ENCODE measurements at places on chromosomes 7 and 10.

DNA sequence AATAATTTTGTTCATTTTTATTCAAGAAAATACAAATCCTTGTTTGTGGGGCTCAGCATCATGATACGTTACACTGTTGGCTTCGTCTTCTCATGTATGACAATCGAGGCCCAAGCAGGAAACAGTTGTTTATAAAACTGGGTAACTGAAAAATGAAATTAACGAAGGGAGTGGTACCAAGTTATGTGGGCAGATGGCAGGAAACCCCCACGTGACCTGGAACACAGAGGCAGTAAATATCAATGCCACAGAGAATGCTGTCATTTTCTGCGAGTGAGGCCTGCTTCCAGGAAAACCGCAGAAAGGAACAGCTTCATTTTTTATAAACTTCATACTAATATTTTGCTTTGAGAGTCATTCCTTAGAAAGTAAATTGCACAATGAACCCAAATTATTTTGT is 201.0 kb upstream of the ADARB2 start:
- DNase-seq = no peak

GRCh38 chr10:100972904-100973535 is 3.7 kb downstream of the SEMA4G start:
- DNase-seq = no peak

DNA sequence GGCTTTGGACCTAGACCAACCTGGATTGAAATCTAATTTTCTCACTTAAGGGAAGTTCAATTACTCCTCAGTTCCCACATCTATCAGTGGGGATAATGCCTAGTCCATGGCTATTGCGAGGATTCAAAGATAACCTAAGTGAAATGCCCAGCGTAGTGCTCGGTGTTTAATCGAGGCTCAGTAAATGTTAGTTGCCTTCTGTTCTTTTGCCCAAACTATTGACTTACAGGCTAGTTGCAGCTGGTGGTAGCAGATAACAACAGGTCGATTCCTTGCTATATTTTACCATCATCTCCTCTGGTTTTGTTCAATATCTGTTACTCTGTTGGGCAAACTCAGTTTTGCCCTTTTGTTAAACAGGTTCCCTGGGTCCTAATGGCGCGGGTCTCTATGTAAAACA is 22.8 kb downstream of the DNAH11 start:
- DNase-seq = no peak

DNA sequence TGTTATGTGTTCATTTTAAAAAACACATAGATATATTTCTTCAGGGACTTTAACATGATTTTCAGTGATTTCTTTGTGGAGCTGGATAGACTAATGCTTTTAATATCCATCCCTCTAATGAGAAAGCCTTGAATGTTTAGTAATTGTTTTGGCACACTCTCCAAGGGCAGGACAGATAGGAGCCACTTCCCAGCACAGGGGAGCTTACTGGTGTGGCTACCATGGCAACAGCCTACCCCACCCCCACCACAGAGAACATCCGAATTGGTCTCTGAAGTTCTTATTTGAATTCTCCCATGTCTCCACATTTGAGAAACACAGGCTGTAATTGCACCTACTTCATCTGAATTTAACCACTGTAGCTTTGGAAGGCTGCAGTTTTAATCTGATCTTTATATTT is 87.7 kb downstream of the PRKG1 start:
- peak; percentile 9 for DNase-seq

GRCh38 chr10:98168766-98169165 is 34.3 kb downstream of the R3HCC1L start:
- no peak for DNase-seq

DNA sequence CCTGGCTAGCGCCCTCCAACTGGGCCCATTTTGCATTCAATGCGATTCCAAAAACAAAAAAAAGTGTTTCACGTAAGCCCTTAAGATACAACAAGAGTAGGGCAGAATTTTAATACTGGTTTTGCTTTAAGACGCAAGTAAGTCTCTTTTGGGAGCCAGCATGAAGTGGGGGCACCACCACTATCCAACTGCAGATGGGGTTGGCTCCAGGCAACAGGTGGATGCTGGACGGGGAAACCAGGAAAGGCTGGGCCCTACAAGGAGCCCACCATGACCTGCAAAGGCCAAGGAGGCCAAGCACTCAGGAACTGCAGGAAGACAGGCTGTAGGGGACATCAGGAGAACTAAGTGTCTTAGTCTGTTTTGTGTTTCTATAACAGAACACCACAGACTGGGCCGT is 86.5 kb upstream of the INSIG1 start:
- DNase-seq = no peak

GRCh38 chr10:111297351-111297848 is 220.6 kb downstream of the ADRA2A start:
- peak; percentile 77 for DNase-seq

DNA sequence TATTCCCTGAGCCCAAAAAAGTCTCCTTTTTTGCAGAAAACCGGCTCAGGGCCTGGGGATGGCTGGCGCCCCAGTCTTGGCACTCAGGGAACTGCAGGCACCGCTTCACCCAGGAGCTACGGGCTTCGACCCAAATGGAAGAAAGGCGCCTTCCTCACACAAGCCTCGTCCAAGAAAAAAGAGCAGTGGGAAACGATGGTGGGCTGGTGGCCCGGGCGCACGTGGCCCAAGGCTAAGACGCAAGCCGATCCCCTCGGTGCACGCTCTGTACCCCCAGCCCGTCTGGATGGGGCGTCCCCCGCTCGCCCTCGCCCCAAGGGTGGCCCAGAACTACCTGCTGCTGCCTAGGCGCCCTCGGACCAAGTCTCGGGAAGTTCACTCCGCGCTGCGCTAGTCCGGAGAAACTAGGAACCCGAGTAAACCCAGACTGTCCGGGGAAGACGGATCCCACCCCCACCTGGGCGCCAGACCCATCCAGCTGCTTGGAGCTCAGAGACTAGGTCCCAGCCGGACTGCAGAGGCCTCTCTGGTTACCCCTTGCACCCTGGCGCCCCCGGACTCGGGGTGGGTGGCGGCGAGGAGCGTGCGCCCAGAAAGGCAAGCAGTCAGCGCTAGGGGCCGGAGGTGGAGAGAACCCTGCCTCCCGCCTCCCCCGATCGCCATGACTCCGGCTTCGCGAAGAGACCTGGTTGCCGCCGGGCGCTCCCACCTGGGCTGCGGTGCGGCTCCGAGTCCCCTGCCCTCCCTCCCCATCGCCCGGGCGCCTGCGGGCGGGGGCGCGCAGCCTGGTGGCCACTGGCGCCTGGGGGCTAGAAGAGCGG is 76.4 kb downstream of the CALN1 start:
- DNase-seq = no peak

DNA sequence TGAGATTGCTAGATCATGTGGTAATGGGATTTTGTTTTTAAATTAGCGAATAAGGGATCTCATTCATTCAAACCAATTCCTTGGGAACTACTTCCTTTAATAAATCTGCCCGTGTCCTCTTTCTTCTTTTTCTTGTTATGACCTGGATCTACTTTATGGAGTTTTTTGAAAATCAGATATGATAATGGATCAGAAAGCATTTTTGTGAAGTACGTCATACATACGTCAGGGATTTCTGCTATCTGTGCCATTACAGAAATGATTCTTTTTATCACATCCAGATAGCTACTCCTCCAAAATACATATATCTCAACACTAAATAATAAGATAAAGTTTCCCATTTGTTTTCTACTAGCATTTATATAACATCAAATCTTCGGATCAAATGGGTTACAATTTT is 40.2 kb upstream of the STK17A start:
- no peak for DNase-seq

DNA sequence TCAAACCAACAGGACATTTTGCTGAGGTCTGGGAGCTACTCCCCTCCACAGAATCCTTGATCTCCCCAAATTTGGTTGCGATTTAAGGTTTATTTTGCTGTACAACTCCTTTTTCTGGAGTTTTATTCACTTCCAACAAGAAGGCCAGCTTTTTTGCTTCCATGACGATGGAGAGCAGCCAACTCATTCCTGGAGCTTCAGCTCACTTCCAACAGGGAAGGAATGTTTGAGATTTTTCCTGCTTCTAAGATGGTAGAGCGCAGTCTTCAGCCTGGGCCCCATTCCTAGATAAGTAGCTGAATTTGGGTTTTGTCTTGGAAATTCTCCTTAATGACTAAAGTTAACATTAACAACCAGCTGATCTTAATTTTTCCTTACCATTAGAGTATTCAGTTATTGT is 30.9 kb upstream of the CREB3L2 start:
- DNase-seq = peak; percentile 7

- no peak for DNase-seq
Measured at GRCh38 chr10:132146941-132147915, 39.5 kb upstream of the DPYSL4 start.

DNA sequence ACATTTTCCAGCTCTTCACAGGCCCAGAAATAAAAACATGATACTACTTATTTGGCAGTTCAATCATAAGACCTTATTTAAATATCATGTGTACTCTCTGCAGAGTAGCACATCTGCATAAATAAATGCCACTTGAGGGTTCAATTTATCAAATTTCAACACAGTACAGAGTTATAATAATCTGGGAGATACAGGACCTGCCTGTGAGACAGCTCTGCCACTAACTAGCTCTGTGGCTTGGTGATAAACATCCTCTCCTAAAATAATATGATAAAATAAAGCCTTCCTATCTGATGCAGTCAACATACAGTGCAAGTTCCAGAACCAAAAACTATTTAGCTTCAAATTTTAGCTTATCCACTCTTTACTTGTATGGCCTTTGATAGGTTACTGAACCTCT is 90.9 kb upstream of the GATAD1 start:
- DNase-seq = no peak

DNA sequence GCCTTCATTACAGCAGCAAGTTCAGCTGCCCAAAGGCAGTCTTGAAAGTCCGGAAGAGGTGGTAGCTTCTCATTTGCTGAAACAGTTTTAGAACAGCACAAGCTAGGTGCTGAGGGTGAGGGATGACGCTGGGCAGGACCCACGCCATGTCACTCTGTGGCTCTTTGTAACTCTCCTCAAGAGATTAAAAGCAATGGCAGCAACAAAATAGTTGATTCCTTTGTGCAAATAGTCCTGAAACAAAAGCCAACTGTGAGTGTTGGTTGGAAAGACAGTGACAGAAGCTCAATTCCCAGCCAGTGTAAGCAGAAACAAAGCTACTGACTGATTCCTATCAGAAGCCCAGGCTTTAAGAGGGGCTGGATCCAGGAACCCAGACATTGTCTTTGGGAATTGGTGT is 47.6 kb upstream of the AQP1 start:
- DNase-seq = no peak

GRCh38 chr10:75841266-75841665 is 409.8 kb downstream of the LRMDA start:
- no peak for DNase-seq

- DNase-seq = no peak
Measured at GRCh38 chr7:26404189-26404996, 112.7 kb downstream of the SNX10 start.

GRCh38 chr7:147079921-147080420 is 963.4 kb downstream of the CNTNAP2 start:
- no peak for DNase-seq

DNA sequence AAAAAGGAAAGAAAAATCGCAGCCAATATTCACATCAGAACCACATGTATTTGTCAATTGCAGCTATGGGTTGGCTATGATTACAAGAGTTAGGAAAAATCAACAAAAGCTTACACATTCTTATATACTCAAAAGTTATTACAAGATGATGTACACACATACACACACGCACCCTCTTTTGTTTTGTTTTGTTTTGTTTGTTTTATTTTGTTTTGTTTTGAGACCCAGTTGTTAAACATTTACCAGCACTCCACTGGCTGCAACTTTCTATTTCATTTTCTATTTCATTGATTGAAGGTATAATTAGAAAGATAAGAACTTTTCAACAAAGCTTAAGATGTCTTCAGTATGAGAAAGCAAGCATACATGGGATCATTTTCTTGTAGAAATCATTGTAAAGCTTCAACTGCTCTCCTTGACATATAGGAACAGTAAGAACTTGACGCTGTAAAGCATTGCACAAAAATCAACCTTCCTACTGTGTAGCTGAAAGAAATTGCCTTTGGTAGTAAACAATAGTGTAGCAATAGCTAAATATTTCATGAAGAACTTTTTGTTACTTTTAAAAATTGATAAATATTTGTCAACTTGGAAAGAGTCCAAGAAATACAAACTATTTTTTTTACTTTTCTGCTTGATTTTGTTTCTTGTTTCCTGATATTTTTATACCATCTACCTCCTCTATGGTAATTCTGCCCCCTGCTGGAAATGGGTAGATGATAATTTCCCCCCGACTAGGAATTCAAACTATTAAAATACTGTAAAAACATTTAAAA is 205.9 kb downstream of the MBL2 start:
- DNase-seq = peak; percentile 75

GRCh38 chr7:84790882-84791281 is 396.0 kb downstream of the SEMA3D start:
- DNase-seq = peak; percentile 81

GRCh38 chr7:97078023-97078969 is 39.2 kb upstream of the SDHAF3 start:
- DNase-seq = no peak

DNA sequence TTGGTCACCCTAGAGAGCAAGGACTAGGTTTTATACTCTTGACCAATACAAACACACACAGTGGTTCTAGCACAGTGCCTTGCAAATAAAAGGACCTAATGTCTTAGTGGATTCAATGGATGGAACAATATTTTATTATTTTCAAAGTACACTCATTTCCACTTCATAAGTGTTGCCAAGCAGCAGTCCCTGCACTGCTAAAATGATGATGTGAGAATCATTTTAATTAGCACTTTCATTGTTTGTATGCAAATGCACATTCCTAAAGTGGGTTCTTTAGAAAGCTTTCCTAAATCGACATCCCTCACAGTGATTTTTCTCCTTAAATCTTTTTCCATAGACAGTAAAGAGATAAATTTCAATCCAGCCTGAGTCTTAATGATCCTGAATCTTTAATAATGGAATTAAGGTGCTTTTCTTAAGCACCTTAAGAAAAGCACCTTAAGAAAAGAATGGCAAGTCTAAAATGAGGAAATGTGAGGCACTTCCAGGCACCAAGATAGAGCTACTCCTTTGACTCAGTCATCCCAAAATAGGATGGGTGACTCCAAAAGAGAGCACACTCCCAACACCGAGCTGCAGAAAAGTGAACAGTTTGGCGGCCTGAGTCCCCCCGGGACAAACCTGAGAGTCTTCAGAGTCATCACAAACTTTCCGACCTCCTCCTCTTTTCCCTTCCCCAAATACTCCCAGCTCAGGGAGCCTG is 84.5 kb downstream of the SORBS1 start:
- DNase-seq = no peak

DNA sequence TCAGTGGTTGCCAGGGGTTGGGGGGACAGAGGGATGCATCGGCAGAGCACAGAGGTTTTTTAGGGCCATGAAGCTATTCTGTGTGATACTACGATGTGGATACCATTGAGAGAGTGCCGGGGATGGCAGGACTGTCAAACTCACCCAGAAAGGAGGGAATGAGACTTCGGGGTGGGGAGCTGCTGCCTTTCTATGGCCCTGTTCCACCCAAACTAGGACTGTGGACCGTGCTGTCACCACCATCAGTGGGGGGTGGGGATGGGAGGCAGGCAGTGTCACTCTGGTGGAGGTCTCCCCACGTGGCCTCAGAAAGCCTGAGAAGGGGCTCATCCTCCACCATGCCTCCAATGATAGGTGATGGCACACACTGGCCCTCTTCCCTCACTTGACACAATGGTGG is 146.2 kb downstream of the PTPN20 start:
- no peak for DNase-seq

- peak; percentile 71 for DNase-seq
Measured at GRCh38 chr10:30413996-30414576, 19.9 kb upstream of the MAP3K8 start.

GRCh38 chr10:86255405-86256251 is 111.0 kb downstream of the GRID1 start:
- DNase-seq = no peak

GRCh38 chr7:34430456-34430855 is 227.6 kb upstream of the NPSR1 start:
- peak; percentile 51 for DNase-seq

- no peak for DNase-seq
Measured at GRCh38 chr7:105886776-105887175, 10.4 kb upstream of the ATXN7L1 start.
